ENCODE measurements at places on chromosomes 7 and 10. TPM values are rescaled to one million over a fixed set of nuclear protein-coding genes. Genes with fewer than 3 reads are reported as not detected.

DNA sequence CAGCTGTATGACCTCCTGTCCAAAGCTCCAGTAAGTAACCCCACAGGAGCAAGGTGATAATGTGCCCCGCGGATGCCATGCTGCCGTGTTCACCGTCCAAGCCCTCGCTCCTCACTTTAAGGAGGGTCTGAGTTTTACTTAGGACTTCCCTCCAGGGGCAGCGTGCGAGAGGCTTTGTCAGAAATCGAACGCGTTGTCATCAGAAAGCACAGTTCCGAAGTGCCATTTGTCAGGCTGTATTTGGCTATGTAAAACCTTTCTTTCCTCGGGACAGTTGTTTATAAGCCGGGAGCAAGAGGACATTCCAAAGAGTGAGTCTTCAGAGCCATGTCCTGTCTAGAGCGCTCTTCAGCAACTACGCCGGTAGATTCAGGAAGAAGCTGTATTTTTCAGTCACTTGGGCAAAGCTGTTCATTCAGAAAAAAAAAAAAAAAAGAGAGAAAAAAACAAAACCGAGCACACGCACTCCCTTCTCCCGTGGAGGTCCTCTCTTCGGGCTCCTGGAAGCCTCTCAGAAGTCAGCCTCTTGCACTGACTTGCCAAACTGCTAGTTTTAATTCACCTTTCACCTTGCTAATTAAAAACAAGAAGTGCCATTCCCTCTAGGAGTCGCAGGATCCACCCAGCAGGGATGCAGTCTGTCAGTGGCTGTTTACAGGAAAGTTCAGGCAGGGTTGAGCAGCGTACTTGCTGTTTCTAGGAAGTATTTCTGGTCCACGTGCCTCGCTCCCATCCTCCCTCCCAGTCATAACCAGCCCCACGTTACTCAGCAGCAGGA is at the start of gene SEMA3E:
TSS of gene SEMA3E (minus strand) at position 676 of the 778 bp plus-strand sequence.
- no peak for DNase-seq

DNA sequence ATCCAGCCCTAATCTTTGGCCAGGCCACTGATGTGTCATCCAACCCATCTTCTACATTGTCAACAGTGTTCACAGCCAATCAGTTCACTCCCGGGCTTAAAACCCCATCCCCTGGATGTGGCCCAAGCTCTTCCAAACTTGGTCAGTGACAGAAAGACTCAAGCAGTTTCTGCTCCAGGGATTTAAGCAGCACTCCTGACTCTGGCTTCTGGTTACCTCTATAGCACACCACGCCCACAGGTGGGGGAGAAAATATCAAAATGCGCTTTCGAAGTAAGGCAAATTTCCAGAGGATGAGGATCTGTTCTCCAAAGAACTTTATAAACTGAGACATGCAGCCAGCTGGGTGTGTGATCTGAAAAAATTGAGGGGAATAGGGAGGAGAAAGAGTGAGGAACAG is 35.9 kb downstream of the DENND11 start:
- no peak for DNase-seq

Gene EIF5AL1
- 0.05 TPM for total RNA-seq

Gene CPN1
- not detected for total RNA-seq

- no peak for DNase-seq
These were observed 104.3 kb downstream of the MARCHF5 start for GRCh38 chr10:92395271-92395670.

- no peak for DNase-seq
These were observed 86.1 kb upstream of the RNF32 start for GRCh38 chr7:156554488-156554887.

DNA sequence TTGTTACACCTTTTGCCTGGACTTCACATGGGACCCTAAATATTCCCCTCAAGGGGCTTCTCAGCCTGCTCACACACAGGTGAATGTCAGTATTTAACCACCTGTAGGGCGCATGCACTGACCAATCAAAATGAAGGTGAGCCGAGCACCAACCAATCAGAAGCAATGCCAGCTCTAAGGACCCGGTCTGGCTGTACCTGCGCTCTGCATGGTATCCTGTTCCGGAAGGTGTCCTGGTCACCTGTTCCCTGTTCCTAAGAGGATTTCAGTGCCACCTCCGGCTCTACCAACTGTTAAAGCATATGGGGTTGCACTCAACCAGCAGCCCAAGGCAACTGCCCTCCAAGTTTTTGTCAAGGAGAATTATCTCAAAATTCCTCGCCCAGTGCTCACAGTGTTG is 18.4 kb upstream of the CALN1 start:
- no peak for DNase-seq

DNA sequence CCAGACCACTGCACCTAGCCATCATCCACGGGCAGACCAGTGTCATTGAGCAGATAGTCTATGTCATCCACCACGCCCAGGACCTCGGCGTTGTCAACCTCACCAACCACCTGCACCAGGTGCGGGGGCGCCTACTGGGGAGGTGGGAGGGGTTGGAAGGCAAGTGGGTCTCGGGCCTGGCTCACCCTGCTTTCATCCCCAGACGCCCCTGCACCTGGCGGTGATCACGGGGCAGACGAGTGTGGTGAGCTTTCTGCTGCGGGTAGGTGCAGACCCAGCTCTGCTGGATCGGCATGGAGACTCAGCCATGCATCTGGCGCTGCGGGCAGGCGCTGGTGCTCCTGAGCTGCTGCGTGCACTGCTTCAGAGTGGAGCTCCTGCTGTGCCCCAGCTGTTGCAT is 4.6 kb downstream of the NFKB2 start:
- peak; percentile 73 for DNase-seq

Gene PRLHR
- not detected for total RNA-seq

DNA sequence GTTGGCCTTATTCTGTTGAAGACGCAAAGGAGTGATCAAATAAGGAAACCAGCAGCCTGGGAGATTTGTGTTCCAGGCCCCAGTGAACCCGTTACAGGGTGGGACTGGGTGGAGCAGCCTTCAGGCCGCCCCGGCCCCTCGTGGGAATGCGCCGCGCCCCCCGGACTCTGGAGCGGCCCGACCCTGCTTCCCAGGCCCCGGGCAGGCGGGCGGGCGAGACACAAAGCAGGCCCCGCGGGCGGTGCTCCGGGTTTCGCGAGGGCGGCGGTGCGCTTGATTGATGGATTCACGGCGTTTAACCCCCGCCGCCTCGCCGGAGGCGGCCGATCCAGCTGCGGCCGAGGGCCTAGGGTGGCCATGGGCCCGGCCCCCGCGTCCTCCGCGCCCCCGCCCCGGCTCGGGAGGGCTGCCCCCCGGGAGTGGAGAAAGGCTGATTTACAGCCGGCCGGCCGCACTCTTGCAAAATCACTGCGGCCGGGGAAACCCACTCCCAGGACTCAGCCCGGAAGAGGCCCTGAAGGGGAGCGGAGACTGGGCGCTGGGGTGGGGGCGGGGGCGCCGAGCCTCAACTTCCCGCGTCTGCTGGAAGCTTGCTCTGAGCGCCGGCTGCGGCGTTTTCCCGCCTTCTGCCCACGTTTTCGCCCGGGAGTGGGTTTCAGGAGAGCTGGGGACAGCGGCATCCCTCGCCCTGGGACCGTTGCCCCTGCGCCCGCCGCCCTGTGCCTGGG is 299.6 kb upstream of the NFE2L3 start:
- peak; percentile 56 for DNase-seq

GRCh38 chr10:10515479-10516204 is 502.0 kb upstream of the CELF2 start:
- no peak for DNase-seq

DNA sequence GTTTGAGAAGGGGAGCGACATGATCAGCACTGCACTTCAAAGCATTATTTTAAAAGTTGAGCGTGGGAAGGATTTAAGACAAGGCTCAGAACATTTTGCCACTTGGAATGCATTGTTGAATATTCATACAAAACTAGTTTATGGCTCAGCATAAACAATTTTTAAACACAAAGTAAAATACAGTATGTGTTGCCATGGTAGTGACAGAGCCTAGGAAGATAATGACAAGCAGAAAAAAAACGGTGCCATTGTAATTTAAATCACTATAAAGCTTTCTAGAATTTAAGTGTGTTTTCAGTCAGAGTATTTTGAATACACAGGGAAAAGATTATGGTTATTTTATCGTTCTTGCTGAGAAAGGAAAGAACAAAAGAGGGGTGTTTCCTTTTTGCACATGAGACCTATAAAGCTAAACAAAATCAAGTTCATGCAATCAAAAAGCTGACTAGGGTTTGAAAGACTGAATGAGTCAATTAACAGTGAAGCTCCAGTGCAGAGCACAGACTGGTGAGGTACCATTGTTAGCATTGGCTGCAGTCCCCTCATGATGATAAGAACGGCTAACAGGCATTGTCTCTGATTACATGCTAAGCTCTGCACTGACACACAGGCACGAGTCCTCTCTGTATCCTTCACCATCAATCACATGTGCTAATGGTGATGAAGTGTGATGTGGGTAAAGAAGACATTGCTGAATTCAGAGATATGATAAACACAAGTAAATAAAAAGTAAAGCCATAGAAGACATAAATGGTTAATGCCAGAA is 181.9 kb upstream of the VSTM2A start:
- DNase-seq: no peak

GRCh38 chr10:6275022-6275997 is 72.6 kb downstream of the PFKFB3 start:
- peak; percentile 96 for DNase-seq

- no peak for DNase-seq
These were observed 86.4 kb downstream of the SNX10 start for GRCh38 chr7:26378016-26378415.

Gene BNIP3
- total RNA-seq: 157 TPM

- DNase-seq: no peak
These were observed 35.3 kb downstream of the BLNK start for GRCh38 chr10:96236090-96236478.

Gene OR9A2
- not detected for total RNA-seq

DNA sequence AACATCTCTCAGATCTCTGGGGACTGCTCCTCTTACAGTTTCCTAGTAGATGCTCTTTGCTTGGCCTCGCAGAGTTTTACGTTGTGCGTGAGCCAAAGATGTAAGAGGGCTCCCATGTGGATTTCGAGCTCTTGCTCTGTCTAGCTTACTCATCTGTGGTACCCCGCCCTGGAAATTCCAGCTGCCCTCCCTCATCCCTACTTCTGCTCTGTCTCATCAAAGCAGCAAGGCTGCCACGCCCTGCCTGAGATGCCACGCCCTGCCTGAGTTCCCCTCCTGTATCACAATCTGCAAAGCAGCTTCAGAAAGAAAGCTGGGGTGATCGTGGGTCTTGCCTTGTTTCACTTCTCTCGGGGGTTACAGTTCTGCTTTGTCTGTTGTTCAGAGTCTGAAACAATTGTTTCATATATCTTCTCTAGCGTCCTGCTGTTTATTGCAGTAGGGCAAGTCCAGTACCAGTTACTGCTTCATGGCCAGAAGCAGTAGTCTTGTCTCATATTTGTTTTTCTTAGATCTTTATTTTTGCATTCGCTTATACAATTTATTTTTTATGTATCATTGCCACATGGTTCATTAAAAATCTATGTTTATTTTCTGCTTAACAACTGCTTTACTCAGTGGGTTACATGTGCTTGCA is 36.1 kb upstream of the CCNY start:
- DNase-seq: no peak

GRCh38 chr10:15196021-15196834 is 27.7 kb upstream of the NMT2 start:
- DNase-seq: no peak

DNA sequence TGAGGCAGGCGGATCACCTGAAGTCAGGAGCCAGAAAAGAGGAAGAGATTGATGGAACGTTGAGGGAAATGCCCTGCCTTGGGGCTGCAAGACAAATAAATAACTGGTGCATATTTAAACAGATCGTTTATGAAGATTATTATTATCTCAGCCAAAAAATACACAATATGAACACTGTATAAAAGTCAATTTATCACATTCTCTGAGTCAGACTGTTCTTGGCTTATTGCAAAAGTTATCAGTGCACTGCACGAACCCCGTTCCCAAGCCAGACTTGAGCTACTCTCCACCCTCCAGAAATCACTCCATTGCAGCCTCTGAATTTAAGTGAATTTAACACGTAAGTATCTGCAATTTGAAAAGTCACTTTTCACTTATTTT is 1.6 kb downstream of the DNMBP start:
- no peak for DNase-seq

GRCh38 chr10:46326971-46327370 is 40.2 kb downstream of the ANTXRL start:
- no peak for DNase-seq

DNA sequence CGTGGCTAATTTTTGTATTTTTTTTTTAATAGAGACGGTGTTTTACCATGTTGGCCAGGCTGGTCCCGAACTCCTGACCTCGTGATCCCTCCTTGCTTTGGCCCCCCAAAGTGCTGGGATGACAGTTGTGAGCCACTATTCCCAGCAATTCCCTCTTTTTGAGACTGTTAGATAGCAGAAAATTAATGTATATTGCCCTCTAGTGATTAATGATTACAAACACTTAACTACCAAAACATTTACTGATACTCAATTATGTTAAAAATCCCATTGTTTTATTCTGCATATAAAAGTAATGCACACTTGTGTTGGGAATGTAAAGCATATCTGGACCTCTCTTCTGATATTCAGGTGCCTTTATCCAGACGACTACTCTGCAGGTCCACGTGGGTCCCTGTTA is 41.2 kb upstream of the COBL start:
- no peak for DNase-seq

GRCh38 chr10:127881262-127881661 is 11.5 kb downstream of the CLRN3 start:
- DNase-seq: no peak

DNA sequence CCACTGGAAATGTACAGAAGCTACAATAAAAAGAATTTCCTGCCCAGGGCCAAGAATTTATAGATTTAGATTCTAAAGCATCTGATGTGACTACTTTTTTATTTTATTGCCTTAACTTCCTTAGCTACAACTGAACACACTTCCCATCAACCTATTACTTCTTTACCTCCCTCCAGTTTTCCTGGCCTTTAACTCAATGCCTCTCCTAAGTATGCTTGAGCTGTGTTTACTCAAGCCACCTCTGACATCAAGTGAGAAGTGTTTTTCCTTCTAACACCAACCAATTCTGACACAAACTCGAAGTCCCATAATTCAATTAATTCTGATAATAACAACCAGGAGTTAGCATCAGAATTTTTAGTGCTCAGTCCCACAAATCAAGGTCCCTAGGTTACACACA is 170.0 kb downstream of the IMMP2L start:
- DNase-seq: no peak

Measured in Right ventricle myocardium inferior (tissue), 1 donor.